ENCODE measurements at places on chromosomes 11 and 22.

DNA sequence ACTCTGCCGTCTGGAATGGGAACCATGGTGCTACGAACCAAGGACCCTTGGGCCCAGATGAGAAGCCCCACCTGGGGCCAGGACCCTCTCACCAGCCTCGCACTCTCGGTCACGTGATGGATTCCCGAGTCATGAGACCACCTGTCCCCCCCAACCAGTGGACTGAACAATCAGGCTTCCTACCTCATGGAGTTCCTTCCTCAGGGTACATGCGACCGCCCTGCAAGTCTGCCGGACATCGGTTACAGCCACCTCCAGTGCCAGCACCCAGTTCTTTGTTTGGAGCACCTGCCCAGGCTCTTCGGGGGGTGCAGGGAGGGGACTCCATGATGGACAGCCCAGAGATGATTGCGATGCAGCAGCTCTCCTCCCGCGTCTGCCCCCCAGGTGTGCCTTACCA, 20.8 kb upstream of the SLC25A18 start:
- no peak for DNase-seq

- no peak for DNase-seq
Observed at GRCh38 chr11:94088906-94089305, 39.7 kb upstream of the PANX1 start.

DNA sequence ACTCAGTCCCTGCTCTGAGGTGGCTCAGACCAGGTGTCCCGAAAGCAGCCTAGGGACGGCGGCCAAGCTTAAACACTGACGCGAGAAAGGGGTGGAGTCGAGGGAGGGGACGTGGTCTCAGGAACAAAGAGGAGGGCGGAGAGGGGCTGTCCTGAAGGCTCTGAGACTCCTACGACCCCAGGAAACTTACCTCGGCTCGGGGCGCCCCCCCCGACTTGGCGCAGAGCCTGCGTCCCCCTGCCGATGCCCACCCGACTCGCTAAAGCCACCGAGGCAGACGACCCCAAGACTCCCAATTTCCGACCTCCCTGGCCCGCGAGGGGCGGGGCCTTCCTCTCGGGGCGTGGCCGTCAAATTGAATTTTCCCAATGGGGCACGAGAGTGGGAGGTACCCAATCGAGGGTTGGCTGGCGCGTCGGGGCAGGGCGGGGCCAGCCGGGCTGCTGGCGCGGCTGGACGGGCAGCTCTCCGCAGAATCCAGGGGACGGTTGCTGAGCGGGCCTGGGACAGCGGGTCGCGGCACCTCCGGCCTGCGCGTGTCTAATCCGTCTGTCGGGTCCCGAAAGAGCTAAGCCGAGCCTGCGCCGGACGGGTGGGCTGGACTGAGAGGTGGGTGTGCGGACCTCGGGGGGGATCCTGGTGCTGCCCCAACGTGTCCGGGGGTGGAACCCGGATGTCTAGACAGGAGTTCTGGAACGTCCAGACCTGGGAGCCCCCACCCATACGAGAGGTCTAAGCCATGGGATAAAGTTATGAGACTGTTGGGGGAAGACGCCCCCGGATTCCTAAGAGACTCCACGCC, at the start of gene SMTN:
Gene SMTN (plus strand): TSS at position 471 of the 802 bp plus-strand sequence. CDS start 1,941 bp downstream, outside the sequence.
- DNase-seq, result peak; percentile 94

DNA sequence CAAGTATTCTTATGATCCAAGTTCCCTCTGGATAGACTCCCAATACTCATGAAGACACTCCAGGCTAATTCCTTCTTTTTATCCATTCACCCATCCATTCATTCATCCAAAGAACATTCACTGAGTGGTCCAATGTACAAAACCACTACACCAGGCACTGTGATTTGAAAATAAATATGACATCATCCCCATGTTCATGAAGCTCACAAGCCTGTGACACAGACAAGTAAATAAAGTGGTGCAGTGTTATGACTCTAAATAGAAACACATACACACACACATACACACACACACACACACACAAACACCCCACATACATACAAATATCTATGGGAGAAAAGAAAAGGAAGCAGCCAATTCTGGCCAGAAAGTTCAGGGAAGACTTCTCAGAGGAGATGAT, 35.5 kb downstream of the MTMR2 start:
- no peak for DNase-seq

DNA sequence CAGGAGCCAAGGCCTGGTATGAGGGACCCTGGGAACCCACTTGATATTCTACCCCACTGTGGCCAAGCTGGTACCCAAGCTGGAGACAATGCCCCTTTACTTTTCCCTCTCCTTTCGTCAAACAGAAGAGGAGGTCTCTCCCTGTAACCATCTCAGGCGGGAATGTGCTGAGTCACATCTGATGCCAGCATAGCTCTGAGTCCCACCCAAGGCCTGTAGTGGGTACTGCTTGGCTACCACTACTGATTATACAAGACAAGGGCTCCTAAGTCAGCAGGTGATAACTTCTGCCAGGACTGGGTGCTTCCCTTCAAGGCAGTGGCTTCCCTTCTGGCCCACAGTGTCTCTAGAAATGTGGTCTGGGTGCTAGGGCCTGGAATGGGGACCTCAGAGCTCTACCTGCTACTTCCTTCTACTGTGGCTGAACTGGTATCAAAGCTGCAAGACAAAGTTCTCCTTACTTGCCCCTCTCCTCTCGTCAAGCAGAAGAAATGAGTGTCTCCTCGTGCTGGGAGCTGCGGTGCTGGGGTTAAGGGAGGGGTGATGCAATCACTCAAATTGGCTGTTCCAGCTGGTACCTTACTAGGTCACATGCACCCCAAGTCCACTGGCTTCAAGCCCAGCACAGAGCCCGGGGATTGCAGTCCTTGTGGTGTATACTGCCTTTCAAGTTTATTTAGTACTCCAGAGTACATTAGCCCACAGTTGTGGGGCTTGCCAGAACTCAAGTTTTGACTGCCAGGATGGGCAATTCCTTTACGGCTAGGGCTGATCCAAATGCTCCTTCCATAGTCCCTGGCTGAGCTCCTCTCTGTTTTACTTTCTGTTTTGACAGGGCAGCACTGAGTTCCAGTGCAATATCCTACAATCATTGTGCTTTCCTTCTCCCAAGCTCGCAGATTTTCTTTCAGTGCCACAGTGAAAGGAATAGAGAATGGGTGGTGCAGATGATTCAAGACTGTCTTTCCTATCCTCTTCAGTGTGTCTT, 419.7 kb upstream of the CNTN5 start:
- DNase-seq, result no peak

GRCh38 chr22:25054943-25055511, 102.5 kb downstream of the KIAA1671 start:
- DNase-seq, result no peak

- DNase-seq, result no peak
Observed at GRCh38 chr11:63866211-63866610, 27.3 kb downstream of the MARK2 start.

- peak; percentile 78 for DNase-seq
Observed at GRCh38 chr11:118618115-118618990, 10.9 kb downstream of the PHLDB1 start.
